ENCODE measurements at places on chromosomes 4 and X.

DNA sequence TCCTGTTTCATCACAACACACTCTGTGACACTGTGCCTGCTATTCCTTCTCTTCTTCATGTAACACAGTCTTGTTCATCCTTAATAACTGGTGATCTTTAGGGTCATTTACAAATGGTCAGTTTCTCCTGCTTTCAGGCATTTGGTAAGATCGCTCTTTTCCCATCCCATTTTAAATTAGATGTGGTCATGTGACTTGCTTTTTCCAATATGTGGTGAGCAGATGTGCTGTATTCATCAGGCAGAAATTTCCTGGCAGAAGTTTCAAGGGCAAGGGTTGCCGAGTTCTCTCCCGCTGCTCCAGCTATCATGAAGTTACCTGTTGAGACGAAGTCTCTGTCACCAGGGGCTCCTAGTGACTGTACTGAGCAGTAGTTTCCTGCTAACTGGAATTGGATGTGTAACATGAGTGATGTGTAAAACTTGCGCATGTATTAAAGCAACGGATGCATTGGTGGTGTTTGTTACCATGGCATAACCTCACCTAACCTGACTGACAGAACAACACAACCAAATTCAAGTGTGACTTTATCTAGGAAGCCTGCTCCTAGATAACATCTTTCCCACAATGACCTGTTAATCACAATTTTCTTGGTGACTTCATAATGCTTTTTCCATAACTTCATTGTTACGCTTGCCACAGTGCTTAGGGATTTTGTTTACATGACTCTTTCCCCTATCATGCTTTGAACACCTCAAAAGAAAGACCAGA lies 29.5 kb upstream of the BMPR1B start:
- no peak for DNase-seq

DNA sequence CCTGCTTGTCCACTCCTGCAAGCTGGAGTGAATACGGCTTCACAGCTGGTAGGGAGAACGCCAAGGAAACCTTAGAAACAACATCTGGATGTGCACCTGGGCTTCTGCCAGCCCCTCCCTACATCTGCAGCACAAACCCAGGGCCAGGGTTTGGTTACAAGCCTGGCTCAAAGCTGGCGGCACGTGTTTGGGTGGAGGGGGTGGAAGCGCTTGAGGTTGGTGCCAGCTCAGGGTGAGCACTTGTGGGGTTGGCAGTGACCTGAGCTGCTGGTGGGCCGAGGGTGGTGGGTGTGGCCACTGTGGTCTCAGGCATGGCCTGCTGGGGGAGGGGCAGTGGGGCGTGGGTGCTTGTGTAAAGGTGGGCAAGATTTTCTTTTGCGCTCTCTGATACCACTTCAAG lies 15.6 kb downstream of the ELF4 start:
- no peak for DNase-seq

- DNase-seq = no peak
Observed at GRCh38 chr4:13891544-13891939, 264.0 kb upstream of the BOD1L1 start.

- DNase-seq = no peak
Observed at GRCh38 chr4:32192363-32192762, 1472.2 kb downstream of the PCDH7 start.

DNA sequence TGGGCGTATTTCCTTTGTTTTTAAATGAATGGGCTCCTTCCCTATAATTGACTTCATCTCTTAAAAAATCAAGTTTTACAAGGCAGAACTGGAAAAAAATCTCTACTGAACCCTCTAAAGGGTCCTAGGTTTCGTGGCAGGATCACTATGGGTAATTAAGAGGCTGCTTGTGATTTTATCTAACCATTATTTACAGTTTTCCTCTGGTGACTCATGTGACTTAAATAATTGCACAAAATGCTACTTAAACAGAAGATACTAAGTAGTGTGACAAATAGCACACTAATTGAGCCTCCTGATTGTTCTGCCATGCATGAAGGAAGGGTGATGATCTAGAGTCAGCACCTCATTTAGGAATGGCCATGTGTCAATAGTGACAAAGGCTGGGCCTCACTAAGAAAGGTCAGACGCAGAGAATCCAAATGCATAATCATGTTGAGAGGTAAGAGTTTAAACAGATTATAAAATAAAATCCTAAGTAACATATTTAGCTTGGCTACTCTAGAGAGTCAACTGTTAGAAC lies 35.5 kb downstream of the OFD1 start:
- DNase-seq = no peak

DNA sequence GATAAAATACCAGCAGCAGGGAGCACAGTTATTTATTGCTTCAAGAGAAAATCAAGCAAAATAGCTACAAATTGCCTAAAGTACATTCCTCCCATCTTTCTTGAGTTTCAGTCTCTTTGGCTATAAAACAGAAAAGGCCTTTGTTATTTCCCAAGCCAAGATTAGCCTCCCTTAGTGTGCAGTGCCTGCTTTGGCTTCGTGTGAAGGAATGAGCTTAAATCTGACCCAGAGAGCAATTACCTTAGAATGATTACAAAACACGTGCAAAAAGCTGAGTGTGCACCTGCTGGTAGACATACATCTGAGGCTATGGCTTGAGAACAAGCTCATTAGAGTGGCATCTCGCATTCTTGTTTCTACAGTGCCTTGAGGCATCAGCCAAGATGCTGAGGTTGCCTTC lies 250.8 kb downstream of the C4orf33 start:
- no peak for DNase-seq

- no peak for DNase-seq
Observed at GRCh38 chrX:131277543-131278136, 11.5 kb downstream of the IGSF1 start.

DNA sequence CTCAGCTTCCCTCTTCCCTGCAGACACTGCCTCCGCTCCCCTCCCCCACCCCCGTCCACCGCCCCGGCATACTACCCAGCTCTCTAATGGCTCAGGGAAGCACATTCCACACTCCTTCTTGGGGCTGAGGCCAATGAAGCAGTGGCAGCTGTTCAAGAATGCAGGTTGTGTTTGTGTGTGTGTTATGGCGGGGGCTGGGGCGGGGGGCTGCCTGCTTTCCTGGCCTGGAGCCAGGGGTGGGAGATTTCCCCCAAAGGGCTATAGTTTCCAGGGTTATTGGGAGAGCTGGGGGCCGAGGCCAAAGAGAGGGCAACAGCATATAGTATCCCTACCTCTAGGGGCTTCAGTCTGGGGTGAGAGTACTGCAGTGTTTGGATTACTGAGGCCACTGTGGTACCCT lies 149.4 kb downstream of the EFNB1 start:
- DNase-seq = no peak

- no peak for DNase-seq
Observed at GRCh38 chr4:113872426-113873260, 106.8 kb downstream of the ARSJ start.

DNA sequence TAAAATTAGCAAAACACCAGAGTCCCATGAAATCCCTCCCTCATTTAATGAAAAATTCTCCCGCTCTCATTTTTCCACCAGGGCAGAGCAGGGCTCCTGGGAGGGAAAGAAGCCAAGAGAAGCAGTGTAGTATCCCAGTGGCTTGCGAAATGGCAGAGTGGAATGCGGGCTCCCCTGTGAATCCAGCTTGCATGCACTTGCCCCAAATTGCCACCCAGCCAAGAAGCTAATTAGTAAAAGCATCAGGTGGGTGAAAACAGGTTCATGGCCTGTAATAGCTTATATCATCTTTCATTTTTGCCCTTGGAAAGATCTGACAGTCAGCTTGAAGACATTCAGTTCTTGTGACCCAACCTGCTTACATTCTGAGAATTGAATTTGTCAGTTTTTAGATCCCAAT lies 10.1 kb downstream of the AMOT start:
- DNase-seq = no peak

GRCh38 chr4:41656106-41656505 lies 92.4 kb downstream of the PHOX2B start:
- no peak for DNase-seq

GRCh38 chrX:136034668-136035067 lies 49.4 kb downstream of the SLC9A6 start:
- DNase-seq = no peak

DNA sequence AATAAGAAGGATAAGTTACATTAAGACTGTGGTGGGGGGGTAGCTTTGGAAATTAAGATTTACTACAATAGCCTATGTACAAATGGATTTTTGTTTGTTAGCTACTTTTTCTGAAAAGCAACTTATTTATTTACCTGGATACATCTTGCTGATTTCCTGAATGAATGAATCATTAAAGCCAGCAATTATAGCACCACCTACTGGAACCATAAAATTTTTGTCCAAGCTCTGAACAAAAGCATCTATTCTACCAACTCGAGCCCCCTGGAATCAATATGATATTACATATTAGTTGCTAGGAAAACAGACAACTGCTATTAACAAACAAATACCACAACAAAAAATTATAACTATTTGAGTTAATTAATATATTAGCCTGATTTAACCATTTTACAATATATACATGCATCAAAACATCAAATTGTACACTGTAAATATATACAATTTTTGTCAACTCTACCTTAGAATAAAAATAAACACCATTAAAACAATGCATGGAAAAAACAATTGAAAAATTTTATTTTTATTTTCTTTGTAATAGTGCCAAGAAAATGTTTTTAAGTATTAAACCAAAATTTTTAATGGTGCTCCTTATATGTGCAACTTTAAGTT lies 15.3 kb downstream of the SEPSECS start:
- DNase-seq = no peak

GRCh38 chr4:77126809-77127208 lies 30.2 kb upstream of the CCNG2 start:
- no peak for DNase-seq

DNA sequence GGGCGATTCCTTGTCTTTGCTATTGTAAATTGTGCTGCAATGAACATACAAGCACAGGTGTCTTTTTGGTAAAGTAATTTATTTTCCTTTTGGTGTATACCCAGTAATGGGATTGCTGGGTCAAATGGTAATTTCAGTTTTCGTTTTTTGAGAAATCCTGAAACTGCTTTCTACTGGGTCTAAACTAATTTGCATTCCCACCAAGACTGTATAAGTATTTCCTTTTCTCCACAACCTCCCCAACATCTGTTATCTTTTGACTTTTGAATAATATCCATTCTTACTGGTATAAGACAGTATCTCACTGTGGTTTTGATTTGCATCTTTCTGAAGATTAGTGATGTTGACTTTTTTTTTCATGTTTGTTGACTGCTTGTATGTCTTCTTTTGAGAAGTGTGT lies 2506.0 kb downstream of the PCDH7 start:
- DNase-seq = no peak

DNA sequence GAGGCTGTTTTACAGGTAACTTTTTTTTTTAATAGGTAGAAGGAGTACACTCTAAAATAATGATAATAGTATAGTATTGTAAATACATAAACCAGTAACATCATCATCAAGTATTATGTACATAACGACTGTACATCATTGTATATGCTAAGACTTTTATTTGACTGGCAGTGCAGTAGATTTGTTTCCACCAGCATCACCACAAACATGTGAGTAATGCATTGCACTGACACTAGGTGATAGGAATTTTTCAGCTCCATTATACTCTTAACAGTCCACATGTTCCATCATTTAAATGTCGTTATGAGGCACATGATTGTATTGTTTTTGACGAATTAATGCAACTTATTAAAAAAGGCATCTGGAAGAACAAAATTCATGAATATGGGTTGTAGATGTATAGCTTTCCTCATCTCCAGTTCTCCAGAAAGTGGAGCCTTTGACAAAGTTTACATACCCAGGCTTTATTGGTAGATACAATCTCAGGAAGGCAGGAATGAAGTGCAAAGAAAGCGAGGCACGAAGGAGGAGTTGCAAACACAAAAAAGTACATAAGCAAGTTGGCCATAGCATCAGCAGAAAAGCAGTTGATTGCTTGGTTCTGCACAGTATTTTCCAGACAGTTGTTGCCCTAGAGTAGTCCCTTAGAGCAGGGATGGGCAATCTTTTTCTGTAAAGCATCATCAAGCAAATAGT lies 336.9 kb upstream of the NR3C2 start:
- DNase-seq = no peak

DNA sequence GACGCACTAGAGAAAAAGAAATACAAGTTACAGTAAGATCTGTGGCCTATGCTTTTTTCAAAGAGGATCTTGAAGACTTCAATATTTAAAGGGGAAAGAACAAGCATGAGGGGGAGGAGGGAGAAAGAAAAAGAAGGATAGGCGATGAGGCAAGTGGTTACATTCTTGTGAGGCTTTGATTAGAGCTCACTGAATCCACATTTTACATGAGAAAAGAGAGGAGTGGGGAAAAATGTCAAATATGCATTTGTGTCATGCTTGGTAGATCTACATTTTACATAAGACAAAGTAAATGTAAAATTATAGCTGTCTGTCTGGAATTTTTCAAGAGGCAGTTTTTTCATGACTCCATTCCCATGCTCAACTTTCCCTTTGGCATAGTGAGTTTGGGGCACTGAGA lies 965.9 kb downstream of the FSTL5 start:
- no peak for DNase-seq

- no peak for DNase-seq
Observed at GRCh38 chrX:105553118-105553517, 269.2 kb upstream of the NRK start.

DNA sequence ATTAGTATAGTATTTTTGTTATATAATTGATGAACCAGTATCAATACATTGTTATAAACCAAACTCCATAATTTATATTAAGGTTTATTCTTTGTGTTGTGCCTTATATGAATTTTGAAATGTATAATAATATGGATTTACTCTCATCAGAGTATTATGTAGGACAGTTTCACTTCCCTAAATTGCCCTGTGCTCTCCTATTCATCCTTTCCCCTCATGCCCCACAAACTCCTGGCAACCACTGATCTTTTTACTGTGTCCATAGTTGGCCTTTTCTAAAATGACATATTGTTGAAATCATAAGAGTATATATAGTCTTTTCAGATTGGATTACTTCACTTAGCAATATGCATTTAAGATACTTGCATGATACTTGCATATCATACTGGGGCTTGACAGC lies 958.1 kb upstream of the GRID2 start:
- no peak for DNase-seq

DNA sequence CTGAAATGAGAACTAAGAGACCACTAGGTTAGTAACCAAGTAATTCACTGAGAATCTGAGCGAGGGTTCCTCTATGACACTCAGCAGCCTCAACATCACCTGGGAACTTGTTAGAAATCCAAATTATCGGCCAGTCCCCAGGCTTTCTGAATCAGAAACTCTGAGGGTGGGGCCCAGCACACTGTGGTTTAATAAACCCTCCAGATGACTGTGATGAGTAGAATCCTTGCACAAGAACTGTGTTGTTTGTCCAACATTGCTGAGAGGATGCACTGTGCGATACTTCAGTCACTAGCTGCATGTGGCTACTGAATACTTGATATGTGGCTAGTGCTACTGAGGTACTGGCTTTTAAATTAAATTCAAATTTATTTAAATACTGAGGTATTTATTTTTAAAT lies 243.9 kb downstream of the MAML3 start:
- DNase-seq = no peak

- DNase-seq = no peak
Observed at GRCh38 chrX:28379103-28379502, 208.1 kb upstream of the IL1RAPL1 start.
